ENCODE measurements at places on chromosomes 1 and 21.

DNA sequence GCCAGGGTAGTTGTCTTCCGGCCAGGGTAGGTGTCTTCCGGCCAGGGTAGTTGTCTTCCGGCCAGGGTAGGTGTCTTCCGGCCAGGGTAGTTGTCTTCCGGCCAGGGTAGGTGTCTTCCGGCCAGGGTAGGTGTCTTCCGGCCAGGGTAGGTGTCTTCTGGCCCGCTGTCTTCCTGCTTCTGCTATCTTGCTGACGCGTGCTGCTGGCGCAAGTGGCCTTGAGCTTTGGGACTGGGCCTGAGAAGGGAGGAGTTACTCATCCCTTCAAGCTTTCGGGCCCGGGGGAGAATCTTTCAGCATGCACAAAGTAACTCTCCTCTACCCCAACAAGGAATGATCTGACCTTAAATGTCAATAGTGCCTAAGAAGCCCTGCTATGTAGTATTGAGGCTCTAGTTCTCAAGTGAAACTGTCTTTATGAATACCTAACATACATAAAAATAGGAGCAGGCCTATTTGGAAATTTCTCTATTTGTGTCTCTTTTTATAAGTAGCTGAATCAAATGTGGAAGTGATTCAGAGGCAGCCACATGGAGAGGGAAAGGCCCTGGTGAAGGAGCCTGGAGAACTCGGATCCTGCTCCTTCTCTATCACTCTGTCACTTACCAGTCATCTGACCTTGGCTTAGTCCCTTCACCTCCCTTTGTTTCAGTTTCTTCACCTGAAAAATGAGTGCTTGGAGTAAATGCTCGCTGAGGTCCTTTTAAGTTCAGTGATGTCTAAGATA is 65.6 kb downstream of the RGL1 start:
- no peak for DNase-seq

GRCh38 chr1:230430499-230430898 is 4.4 kb upstream of the PGBD5 start:
- no peak for DNase-seq

GRCh38 chr21:31497914-31498313 is 153.9 kb upstream of the TIAM1 start:
- no peak for DNase-seq

- no peak for DNase-seq
These were observed 677.8 kb downstream of the USP25 start for GRCh38 chr21:16407403-16408240.

DNA sequence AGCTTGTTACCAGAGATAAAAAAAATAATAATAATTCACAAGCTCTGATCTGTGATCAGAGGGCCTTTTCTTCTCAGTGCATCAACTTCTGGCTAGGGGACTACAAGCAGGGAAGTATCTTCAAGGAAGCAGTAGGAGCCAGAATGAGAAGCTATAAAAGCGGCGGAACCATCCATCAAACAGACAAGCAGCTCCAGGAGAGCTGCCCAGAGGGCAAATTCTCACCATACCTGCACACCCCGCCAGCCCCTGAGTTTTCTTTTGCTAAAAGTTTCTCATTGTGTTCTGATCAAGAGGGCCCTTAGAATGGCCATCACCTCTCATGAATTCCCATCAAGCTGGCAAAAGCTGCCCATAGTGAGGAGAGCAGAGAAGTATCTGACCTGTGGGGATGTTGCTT is 99.4 kb downstream of the SMYD2 start:
- no peak for DNase-seq

GRCh38 chr1:221961532-221962292 is 219.8 kb upstream of the DUSP10 start:
- no peak for DNase-seq

GRCh38 chr1:204410688-204411450 is 748 bp downstream of the PPP1R15B start:
- no peak for DNase-seq

GRCh38 chr1:60809204-60809980 is 273.0 kb upstream of the NFIA start:
- no peak for DNase-seq

DNA sequence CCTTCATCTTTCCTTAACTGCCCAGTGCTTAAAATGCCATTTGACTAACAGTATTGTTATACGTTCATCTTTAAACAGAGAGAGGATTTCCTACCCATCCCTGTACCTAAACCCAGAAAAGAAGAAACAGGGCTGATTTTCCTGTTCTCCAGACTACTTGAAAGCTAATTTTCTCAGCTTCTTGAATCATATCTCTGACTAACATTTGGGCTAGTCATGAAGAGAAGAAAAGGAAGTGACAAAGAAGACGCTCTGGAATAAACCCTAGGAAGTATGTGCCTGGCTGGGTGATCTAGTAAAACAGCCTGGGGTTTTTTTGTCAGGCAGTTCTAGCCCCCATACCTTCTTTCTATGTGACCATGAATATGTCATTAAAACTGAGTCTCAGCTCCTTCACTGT is 44.8 kb upstream of the SGIP1 start:
- no peak for DNase-seq

DNA sequence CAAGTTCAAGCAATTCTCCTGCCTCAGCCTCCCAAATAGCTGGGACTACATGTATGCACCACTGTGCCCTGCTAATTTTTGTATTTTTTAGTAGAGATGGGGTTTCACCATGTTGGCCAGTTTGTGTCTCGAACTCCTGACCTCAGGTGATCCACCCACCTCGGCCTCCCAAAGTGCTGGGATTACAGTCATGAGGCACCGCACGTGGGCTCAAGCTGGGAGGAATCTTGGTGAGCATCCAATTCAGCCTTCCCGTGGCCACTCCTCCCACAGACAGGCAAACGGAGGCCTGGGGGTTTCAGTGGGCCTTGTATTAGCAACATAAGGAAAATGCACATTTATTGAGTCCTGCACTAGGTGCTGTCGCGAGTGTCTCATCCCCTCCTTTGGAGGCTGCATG is 24.5 kb upstream of the VWA5B1 start:
- no peak for DNase-seq

GRCh38 chr1:70906800-70907199 is 140.8 kb downstream of the PTGER3 start:
- no peak for DNase-seq

DNA sequence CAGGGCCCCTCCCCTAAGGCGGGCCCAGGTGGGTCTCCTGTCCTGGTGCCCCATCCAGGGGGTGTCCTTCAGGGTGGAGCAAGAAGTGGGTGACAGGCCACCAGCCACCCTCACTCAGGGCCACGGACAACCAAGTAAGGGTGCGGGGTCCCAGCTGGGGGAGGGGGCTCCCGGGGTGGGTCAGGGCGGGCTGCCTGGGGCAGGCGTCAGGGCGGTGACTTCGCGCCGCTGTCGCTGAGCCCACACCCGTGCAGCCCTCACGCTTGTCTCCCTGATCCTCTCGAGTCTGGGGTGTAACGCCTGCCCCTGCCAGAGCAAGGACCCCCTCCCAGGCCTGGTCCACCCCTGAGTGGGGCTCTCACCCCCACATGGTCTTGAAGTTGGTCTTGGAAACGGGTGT is 22.2 kb downstream of the ARHGEF16 start:
- DNase-seq = no peak

GRCh38 chr1:244010191-244010590 is 40.9 kb upstream of the ZBTB18 start:
- peak; percentile 0 for DNase-seq

GRCh38 chr1:14549897-14550620 is 48.4 kb upstream of the KAZN start:
- no peak for DNase-seq

- DNase-seq = no peak
These were observed 18.6 kb downstream of the TMEM201 start for GRCh38 chr1:9607352-9607751.

GRCh38 chr1:115955228-115955627 is 21.1 kb upstream of the SLC22A15 start:
- DNase-seq = no peak

DNA sequence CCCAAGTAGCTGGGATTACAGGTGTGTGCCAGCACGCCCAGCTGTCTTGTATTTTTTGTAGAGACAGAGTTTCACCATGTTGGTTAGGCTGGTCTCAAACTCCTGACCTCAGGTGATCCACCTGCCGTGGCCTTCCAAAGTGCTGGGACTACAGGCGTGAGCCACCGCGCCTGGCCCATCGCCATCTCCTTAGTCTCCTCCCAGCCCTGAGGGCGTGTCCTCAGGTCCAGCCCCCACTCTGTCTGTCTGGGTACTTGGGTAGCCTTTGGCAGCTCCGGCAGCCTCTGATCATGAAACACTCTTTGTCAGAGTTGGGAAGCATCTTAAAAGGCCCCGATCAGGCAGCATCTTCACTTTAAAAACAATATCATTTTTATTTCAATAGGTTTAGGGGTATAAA is 90.3 kb upstream of the DISP3 start:
- no peak for DNase-seq

GRCh38 chr1:95954585-95954984 is 720.6 kb downstream of the RWDD3 start:
- no peak for DNase-seq

- DNase-seq = no peak
These were observed 2.4 kb downstream of the ECHDC2 start for GRCh38 chr1:52919051-52919722.

DNA sequence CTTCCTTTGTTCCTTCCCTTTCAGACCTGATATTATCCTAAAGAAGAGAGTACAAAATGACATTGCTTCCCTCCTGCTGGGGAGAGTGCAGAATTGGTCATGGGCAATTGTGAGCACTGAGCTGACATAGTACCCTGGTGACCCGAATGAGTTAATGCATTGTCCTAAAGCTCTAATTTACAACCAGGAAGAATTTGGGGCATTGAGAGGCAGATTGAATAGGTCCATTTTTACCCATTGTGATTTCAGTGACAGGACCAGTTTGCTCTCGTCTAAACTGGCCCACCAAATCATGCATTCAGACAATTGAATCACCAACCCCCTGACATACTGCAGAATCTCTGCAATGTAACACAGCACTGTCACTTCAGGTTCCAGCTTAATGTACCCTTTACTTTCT is 497.4 kb downstream of the DPYD start:
- no peak for DNase-seq

- no peak for DNase-seq
These were observed 163.2 kb upstream of the COL6A1 start for GRCh38 chr21:45818276-45818903.

GRCh38 chr1:7648761-7649384 is 122.2 kb upstream of the VAMP3 start:
- no peak for DNase-seq

GRCh38 chr21:38699048-38699447 is 106.7 kb upstream of the ETS2 start:
- DNase-seq = no peak

GRCh38 chr21:37435120-37435519 is 68.5 kb downstream of the DYRK1A start:
- peak; percentile 7 for DNase-seq

DNA sequence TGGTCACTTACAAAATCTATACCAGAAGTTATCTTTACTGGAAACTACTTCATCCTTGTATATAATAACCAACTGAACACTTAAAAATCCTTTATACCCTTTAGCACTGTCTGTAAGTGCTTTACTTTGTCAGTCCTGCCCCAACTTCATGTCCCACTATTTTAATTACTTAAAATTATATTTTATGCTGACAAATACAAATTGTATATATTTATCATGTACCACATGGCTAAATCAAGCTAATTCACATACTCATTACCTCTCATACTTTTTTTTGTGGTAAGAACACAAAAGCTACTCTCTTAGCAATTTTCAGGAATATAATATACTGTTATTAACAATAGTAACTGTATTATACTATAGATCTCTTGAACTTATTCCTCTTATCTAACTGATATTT is 63.0 kb downstream of the EVI5 start:
- DNase-seq = no peak

- DNase-seq = no peak
These were observed 2.9 kb downstream of the DIPK1A start for GRCh38 chr1:92958203-92958970.

DNA sequence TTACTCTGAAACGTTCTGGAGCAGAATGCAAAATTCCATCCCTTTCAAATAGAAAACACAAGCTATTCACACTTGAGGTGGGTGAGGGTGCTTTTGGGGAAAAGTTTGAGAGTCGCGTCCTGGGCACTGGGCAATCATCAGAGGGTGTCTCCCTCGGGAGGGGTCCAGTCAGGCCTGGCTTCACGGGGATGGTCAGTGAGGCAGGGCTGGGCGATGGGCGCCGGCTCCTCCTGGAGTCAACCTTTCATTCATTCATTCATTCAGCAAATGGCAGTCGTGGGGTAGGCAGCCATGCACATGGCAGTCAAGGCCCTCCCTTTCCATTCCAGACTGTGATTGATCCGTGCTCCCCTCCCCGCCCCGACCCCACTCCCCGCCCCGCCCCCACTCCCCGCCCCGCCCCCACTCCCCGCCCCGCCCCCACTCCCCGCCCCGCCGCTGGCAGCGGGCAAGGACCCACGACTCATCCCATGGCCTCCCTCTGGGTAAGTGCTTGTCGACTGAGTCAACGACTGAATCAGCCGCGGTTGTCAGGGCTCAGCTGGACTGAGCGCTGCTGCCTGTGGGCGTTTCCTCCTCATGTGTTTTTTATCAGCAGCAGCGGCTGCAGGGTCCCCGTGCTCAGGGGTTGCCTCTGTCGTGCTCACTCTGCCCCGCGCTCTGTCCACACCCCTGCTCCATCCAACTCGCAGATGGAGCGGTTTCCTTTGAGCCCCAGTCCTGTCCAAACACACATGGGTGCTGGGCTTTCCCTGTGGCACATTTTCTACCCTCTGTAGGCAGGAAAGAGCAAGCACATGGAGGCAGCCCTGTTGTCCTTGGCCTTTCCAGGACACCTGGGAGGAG is 12.5 kb upstream of the SPSB1 start:
- DNase-seq = no peak

- no peak for DNase-seq
These were observed 188.5 kb downstream of the TGFBR3 start for GRCh38 chr1:91697416-91697815.

- DNase-seq = no peak
These were observed 50.9 kb upstream of the NR5A2 start for GRCh38 chr1:199976496-199977144.

- DNase-seq = no peak
These were observed 52.2 kb upstream of the ARTN start for GRCh38 chr1:43881415-43881814.

All from T-helper 22 cell (primary cell).